ENCODE measurements at places on chromosomes 2 and 18.

GRCh38 chr2:121184248-121184862, 100.6 kb downstream of the TFCP2L1 start:
- DNase-seq: no peak

DNA sequence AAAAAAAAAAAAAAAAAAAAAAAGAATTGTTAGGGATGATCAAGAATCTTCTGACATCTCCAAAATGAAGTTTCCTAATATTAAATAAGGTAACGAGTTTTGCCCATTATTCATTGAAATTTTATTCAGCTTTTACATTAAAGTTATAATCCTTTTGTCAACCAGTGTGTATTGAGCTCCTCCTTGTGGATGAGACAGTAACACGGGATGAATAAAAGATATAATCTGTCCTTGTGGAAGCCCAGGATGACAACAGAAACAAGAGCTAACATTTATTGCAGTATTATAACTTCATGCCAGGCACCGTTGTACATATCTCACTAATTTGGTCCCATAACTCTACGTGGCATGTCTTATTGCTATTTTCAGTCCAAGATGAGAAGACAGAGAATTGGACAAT, 33.4 kb upstream of the SERPINB7 start:
- DNase-seq: peak; percentile 33

GRCh38 chr2:69211048-69211447, 176.0 kb downstream of the GFPT1 start:
- no peak for DNase-seq

- no peak for DNase-seq
Measured at GRCh38 chr18:13443552-13443951, 225.0 kb downstream of the LDLRAD4 start.

DNA sequence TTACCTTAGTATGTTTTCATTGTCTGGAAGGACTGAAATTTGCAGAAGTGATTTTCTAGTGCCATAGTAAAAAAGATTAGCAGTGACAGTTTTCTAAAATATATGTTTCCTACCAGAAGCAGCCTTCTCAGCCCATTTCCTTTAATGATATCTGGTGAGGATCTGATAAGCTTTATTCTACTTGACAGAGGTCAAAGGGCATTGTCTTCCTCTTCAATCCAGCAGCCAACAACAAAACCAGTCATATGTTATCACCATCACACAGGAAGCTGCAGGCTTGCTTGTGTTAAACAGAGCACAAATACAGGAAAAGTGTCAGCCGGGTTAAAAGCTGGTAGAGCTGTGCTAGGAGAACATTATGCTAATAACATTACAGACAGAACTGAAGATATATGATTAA, 35.6 kb upstream of the ZSWIM2 start:
- DNase-seq: peak; percentile 32

- peak; percentile 81 for DNase-seq
Measured at GRCh38 chr2:159152128-159152778, 134.2 kb downstream of the WDSUB1 start.

- no peak for DNase-seq
Measured at GRCh38 chr18:76252139-76252538, 242.9 kb downstream of the ZNF516 start.

DNA sequence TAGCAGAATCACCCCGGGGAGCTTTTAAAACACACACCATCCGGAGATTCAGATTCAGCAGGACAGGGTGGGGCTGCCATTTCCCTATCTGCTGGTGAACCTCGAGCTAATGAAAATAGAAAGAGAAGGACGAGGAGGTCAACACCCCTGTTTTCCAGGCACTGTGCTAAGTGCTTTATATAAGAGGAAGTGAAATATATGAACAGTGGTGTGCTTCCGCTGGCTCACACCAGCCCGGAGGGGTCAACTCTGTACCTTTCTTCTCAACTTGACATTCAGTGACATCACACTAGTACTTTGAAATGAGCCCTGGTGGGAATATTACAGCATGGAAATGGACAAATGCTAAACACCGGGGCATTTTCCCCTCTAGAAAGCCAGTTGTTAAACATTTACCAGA, 108.3 kb upstream of the LTBP1 start:
- DNase-seq: no peak

GRCh38 chr2:12300927-12301326, 415.8 kb upstream of the TRIB2 start:
- no peak for DNase-seq

GRCh38 chr2:237475704-237476141, 11.3 kb upstream of the MLPH start:
- DNase-seq: peak; percentile 72

DNA sequence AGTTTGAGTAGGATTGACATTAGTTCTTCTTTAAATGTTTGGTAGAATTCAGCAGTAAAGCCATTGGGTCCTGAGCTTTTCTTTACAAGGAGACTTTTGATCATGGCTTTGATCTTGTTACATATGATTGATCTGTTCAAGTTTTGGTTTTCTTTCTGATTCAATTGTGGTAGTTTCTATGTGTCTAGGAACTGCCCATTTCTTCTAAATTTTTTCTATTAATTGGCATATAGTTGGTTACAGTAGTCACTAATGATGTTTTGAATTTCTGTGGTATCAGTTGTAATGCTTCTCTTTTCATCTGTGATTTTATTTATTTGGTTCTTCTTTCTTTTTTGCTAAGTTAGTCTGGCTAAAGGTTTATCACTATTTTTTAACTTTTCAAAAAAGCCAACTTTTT, 73.3 kb upstream of the DLGAP1 start:
- DNase-seq: no peak

GRCh38 chr18:40159141-40160017, 1795.7 kb upstream of the PIK3C3 start:
- DNase-seq: peak; percentile 56

GRCh38 chr2:218219934-218220333, 2.9 kb downstream of the ARPC2 start:
- no peak for DNase-seq

DNA sequence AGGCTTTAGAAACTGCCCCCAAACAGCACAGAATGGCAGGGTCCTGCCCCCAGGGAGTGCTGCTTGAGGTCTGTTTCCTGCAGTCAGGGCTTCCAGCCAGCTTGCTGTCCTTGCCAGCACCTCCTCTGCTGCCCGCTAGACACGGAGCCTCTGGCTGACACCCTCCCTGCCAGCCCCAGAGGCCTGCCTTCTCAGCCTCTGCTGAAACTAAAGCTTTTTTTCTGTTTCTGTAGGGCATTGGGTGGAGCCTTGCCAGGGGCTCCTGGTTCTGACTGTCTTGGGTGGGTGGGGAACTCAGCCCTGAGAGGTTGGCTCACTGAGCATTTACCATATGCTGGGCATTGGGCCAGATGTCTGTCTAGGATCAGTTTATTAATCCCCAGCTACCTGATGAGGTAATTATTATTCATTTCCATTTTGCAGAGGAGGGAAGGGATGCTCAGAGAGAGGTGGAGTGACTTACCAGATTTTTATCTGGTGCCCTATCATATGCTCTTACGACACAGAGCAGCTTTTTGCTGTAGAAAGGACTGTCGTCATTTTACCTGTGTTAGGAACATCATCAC, 35.4 kb downstream of the INPP4A start:
- DNase-seq: peak; percentile 90

GRCh38 chr2:62713837-62714236, 8.3 kb downstream of the EHBP1 start:
- peak; percentile 9 for DNase-seq

DNA sequence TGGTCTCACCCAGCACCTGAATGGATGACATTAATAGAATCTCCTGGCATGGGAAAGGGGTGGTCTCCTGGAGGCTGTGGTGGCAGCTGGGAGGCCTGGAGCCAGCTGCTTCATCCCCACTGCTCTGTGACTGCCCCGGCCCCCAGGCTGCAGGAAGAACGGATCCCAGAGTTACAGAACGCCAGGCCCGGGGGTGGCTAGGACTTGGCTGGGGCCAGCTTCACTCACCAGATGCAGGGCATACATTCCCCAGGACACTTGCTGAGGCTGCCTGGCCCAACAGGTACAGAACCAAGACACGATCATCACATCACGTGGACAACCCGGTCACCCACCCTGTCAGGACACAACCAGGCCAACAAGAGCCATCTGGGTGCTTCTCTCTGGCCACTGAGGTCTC, 178.6 kb upstream of the SALL3 start:
- no peak for DNase-seq

DNA sequence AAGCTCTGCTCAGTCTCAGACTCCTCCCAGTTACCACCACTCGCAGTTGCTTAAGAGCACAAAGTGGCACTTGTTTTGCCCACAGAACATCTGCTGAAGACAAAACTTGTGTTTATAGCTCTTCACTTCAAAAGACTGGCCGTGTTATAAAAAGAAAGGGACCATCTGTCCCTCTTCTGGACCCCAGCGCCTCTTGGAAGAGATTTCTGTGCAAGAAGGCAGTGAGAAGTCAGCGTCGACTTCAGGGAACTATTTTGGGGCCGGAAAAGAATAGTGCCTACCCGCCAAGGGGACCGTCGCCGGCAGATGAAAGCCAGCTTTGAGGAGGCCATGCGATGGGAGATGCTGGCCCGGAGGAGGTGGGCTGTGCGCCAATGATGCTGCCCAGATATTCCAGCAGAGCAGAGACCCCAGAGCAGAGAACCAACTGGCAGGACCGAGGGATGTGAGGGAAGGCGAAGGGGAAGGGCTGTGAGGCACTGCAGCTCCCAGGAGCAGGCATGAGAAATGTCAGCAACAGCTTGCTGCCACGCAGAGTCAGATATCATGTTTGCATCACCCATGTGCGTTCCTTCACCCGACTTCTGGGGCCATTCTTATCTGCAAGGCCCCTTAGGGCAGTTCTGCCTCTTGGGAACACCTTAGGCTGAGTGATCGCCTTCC, 270.9 kb downstream of the ATAD2B start:
- no peak for DNase-seq

GRCh38 chr18:78868330-78869316, 111.0 kb upstream of the SALL3 start:
- DNase-seq: no peak

- no peak for DNase-seq
Measured at GRCh38 chr18:52670896-52671295, 330.9 kb downstream of the DCC start.

GRCh38 chr2:235553696-235554100, 59.9 kb downstream of the AGAP1 start:
- DNase-seq: no peak

DNA sequence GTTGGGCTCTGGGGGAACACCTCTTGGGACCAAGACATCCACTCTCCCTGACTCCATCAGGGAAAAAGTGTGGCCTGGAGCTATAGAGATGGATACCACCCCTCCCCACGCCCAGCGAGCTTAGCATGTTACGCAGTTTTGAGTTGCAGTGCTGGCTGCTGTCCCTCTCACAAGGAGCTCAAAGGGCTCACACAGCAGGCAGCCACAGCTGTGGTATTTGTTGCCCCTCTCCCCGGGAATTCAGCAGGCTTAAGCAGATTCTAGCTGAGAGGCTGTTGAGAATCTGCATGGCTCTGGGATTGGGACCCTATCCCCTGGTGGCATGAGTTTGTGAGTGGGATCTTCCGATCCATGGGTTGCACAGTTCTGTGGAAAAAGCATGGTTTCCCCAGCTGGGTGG, 673.1 kb upstream of the FSHR start:
- DNase-seq: no peak

DNA sequence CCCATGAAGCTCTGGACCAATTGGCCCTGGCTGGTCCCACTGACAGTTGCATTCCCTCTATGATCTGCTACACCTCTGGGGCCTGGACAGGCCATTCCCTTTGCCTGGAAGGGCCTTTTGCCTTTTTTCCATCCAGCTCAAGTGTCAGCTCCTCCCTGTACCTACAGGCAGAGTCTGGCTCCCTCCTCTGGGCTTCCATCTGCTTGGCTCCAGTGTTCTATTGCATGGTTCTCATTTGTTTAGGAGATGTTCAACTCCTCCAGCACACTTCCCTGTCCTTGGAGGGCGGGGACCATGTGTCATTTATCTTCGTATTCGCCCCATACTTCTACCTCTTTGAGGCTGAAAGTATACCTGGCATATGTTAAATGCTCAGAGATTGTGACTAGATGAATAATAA, 61.1 kb downstream of the PRKCE start:
- no peak for DNase-seq

DNA sequence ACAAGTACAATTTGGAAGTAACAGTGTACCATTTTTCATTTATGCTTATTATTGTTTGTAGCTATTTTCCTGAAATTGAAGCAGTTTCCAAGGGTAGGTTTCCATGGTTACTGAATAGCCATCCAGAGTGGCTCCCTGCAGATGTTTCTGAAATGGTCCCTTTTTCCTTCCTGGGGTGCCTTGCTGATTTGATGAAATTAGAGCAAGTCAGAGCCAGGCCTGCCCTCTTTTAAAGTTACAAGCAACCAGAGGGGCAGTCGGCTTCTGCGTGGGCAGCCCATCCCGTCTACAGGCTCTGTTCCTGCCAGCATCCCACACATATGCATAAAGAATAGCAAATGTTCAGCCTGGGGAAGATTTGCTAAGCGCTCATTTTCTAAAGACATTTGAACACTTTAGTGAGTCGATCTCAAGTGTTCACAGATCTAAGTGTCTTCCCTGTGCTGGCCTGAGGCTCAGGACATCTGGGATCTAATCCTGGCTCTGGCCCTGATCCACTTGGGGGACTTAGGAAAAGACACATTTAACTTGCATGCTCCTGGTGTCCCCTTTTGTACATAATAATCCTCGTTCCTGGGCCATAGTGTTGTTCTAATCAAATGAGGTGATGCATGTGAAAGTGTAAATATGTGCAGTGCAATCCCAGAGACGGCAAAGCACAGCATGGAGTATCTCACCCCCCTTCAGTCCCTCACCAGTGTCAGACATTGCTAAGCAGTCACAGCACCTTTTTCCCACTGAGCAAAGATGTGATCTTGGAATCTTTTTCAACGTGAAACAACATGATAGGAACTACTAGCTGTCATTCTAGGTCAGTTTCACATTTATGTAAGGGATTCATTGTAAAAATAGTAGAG, 92.2 kb downstream of the STPG4 start:
- no peak for DNase-seq

DNA sequence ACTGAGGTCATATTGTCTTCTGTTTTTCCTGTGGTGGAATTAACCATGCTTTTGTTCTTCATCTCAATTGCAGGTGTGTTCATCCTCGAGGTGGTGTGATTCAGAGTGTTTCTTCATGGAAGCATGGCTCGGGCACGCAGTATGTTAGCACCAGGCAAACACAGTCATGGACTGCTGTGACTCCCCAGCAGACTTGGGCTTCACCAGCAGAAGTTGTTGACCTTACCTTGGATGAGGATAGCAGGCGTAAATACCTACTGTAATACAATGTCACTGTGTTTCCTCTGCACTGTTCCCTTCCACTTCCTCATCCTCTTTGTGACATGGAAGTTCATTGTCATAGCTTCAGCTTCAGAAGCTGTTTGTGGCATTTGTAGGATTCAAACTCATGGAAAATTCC, 158.7 kb downstream of the HAUS1 start:
- DNase-seq: no peak

- DNase-seq: no peak
Measured at GRCh38 chr2:174856447-174856846, 92.2 kb upstream of the CHRNA1 start.

DNA sequence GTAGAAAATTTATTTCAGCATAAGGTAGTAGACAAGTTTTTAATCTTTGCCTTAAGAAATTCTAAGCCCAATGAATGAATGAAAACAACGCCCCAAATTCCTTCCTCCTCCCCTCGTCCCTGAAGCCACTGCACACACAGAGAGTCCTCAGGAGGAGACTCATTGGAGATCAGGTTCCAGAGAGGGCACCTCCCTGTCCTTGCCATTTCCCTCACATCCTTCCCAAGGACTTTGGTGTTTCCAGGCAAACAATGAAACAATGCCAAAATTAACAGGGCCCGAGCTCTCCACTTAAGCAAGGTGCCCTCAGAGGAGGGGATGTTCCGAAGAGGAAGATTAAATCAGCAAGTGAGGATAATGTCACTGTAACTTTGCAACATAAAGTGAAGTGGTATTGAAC, 240.7 kb downstream of the DCDC2C start:
- DNase-seq: no peak

GRCh38 chr2:214328941-214329340, 81.9 kb upstream of the VWC2L start:
- no peak for DNase-seq

Data from amniotic epithelial cell (primary cell).